ENCODE measurements at places on chromosomes 16 and 17.

- DNase-seq = no peak
These were observed 4.8 kb downstream of the TBC1D16 start for GRCh38 chr17:80030730-80031410.

DNA sequence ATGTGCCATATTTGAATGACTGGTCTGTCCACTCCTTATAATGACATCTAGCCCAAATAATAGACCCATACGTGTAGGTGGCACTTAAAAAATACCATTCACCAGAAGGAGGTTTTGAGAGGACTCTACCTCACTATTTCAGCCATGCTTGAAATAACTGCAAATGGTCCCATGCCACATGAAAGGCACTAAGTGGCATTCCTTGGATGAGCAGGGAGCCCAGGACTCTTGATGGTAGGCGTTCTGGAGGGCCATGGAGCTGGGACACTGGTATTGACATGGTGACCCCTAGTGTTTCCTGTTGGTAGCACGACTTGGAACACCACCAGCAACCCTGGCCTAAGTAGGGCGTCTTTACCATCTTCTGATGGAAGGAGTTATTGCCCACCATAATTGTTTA is 148.7 kb upstream of the ZFHX3 start:
- no peak for DNase-seq

- no peak for DNase-seq
These were observed 2.4 kb downstream of the MBTD1 start for GRCh38 chr17:51257150-51258081.

- no peak for DNase-seq
These were observed 18.3 kb downstream of the TMEM100 start for GRCh38 chr17:55704401-55704800.

GRCh38 chr16:51657848-51658247 is 506.8 kb upstream of the SALL1 start:
- no peak for DNase-seq

DNA sequence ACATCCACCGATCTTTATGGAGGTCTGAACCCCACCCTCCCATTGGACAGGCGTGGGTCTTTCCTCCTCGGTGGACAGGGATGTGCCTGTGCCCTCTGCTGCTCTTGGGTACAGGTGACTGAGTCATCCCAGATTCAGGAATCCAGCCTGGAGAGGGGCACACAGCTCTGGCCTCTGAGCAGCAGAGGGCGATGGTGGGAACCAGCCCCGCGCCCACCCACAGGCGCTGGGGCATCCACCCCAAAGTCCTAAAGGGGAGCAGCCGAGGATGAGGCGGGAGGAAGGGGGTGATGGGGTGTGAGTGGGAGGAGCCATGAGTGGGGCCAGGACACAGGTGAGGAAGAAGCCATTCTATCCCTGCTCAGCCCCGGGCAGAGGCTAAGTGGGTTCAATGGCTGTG is 35.0 kb downstream of the ENGASE start:
- no peak for DNase-seq

GRCh38 chr16:84527532-84528269 is 23.2 kb upstream of the MEAK7 start:
- DNase-seq = no peak

- DNase-seq = no peak
These were observed 1.5 kb downstream of the MRPL27 start for GRCh38 chr17:50371526-50371925.

GRCh38 chr16:56669005-56669839 is at the start of gene MT1H:
Gene MT1H (plus strand): TSS chr16:56669814. CDS start chr16:56669885, 71 bp downstream.
- DNase-seq = no peak

DNA sequence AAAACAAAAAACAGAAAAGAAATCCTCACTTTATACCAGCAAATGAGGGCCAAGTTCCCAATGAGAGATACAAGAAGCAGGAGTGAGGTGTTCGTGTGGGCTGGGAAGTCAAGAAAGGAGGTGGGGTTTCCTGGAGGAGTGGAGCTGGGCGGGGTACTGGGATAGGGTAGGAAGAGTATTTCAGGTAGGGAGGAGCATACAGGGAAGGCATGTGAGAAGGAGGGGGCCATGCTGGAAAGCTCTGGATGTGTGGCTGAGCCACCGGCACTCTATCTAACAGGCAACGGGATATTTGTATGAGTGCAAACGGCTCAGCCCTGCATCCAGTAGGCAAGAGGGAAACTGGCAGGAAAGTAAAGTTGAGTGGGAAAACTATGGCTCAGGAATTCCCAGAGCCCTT is 4.2 kb downstream of the OR3A2 start:
- DNase-seq = no peak

DNA sequence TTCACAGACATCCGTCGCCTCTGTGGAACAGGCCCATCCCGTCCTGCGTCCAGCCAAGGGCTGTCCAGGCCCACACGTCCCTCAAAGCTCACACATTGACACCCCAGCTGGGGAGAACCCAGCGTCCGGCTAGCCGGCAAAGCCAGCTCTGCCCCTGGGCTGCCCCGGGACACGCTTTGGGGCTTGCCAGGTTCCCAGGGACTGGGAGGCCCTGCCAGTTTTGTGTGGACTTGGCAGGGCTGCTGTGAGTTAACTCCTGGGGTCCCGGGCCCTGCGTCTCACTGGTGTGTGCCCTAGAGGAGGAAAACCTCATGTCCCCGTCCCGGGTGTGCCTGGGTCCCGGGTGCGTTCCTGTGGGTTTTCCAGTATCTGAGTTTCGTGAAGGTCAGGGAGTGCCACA is 6.3 kb downstream of the SOX8 start:
- no peak for DNase-seq

GRCh38 chr17:37607637-37608331 is 1.4 kb downstream of the SYNRG start:
- no peak for DNase-seq

- DNase-seq = no peak
These were observed 2.4 kb upstream of the TBX21 start for GRCh38 chr17:47730681-47731080.

DNA sequence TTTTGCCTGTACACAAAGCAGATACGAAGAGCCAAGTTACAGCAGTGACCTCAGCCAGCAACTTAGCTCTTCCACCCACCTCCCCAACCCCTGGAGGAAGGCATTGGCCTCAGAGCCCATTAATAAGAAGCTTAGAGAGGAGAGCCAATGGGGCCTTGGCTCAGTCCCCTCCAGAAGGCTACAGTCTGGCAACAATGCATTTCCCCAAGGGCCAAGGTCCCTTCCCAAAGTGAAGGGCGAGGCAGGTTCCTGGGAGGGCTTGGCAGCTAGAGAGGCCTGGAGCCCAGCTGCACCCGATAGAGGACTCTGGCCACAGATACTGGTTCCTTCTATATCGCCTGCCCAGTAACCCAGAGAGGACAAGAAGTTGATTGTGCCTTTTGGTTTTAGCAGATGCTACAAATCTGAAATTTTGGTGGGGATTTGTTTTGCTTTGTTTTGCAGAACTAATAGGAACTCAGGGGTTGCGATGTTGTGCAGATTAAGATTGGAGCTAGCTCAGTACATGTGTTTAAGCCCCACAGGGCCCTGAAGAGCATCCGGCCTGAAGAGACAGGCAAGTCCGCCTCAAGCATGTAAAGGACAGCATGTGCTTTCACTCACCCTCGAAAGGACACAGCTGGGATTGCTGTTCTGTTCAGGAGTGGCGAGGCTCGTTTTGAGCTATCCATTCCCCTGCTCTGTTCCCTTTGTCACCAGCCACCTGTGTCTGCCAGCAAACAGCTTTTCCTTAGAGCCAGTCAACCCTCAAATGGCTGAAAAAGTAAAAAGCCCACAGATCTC is 12.0 kb upstream of the PNPO start:
- DNase-seq = no peak

GRCh38 chr17:76492123-76492988 is 8.9 kb downstream of the RHBDF2 start:
- DNase-seq = no peak

GRCh38 chr17:34307110-34307509 is 12.1 kb upstream of the CCL8 start:
- DNase-seq = no peak

GRCh38 chr17:8857919-8858318 is 9.6 kb downstream of the PIK3R6 start:
- DNase-seq = peak; percentile 78
